HS-5 (cell line): ENCODE measurements at places on chromosomes 13 and 19.

- no peak for DNase-seq
Measured at GRCh38 chr19:46124638-46125115, at the start of gene IGFL3. Gene IGFL3, minus strand, starts transcription at chr19:46124688. Its CDS starts 39 bp downstream, at chr19:46124649.

- DNase-seq, result no peak
Measured at GRCh38 chr13:76692346-76692745, 193.9 kb downstream of the KCTD12 start.

DNA sequence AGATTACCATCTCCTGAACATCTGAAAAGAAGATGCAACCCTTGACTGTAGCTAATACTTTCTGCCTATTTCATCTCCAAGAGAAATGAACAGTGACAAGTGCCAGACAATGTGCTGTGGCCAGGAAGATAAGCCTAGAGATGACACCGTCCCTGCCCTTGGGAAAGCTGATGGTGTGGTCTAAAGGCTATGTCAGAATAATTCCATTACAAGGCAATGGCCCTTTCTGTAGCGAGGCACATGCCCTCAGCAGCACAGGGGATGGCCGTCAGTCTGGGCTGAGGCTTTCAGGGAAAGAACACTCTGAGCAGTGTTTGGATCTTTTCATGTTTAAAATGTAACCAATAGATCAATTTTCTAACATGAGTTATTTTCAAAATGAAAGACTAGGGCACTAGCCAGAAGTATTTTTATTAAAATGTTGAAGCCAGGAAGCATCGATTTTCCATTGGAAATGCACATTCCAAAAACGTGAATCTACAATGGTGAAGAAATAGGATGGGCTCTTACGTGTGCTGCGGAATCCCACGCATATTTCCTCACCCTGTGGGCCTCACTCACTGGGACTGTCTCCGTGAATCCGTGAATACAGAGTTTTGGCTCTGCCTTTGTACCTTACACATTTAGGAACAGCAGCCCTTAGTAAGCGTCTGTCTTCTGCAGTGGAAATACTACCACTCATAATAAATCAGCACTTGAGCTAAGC, 22.0 kb downstream of the COL4A1 start:
- peak; percentile 29 for DNase-seq

DNA sequence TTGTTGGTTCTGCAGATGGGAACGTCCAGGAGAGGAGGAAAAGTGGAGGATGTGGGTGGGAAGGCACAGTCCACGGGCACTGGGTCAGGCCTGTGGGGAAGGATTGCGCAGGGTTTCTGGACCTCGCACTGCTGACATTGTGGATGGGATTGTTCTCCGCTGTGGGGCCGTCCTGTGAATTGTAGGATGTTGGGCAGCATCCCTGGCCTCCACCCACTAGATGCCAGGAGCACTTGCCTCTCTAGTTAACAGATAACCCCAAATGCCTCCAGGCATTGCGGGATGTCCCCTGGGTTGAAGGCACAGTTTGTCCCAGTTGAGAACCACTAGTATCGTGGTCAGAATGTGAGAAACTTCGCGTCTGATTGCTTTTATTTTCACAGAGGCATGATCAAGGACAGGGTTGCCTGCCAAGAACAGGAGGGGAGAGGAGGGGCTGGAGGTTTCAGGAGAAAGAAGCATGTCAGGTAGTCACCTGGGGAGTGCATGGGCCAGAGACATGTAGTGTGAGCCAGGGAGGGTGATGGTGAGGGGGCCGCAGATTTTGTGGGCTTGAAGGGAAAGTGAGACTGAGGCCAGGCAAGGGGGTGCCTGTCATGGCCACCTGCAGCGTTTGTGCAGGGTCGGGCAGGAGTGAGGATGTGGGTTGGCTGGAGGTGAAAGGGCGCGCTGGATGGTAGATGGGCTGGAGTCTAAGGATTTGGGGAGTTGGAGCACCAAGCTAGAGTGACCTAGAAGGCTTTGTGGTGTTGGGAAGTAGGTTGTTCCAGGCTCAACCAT, 3.2 kb downstream of the ZNF628 start:
- no peak for DNase-seq

DNA sequence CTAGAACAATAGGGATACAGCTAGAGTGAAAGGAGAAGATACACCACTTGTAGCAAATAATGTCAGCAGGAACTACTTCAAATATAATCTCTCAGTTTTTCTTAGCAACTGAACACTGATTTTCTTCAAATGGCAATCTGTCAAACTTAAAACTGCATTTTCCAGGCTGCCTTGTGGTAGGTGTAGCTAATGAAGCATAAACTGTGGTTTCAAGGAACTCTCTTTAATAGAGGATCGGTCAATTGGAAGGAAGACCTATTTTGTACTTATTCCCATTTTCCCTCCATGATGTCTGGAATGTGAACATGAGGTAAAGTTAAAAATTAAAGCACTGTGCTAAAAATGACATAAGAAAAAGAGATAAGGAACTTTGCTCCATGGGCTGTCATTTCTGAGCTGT, 1261.9 kb downstream of the PCDH17 start:
- DNase-seq, result no peak

DNA sequence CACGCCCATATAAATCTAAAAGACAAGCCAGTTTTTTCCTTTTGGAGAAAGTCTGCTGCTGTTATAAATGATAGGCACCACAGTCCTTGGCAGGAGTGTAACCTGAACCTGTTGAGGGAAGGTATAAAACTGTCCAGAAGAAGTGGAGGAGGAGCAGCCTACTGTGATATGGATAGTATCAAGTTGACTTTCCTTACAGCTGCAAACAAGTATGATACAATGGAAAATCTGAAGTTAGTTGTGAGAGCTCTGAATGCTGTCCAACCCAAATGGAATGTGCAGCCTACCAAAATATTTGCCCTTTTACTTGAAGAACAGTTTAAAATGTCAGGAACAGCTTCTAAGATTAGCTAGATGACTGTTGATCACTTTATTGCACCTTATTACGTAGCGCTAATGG, 399.6 kb downstream of the FGF14 start:
- DNase-seq, result no peak

DNA sequence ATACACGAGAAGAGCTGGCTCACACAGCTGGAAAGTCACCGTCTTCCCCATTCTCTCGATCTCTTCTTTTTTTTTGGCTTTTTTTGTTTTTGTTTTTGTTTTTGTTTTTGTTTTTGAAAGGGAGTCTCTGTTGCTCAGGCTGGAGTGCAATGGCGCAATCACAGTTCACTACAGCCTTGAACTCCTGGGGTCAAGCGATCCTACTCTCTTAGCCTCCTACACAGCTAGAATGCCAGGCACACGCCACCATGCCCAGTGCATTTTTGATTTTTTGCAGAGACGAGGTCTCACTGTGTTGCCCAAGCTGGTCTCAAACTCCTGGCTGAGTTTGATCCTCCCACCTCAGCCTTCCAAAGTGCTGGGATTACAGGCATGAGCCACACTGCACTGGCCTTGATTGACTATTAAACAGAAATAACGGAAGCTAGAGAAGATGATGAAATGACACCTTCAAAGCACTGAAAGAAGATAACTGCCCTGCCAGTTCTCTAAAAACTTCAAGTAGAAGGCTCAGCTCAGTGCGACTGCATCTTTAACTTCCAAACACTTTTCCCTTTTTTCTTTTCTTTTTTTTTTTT, 4.0 kb downstream of the FXYD3 start:
- no peak for DNase-seq

GRCh38 chr13:23621316-23621645, 51.1 kb downstream of the TNFRSF19 start:
- peak; percentile 56 for DNase-seq

- DNase-seq, result no peak
Measured at GRCh38 chr13:104487006-104487405, 1420.8 kb upstream of the SLC10A2 start.

DNA sequence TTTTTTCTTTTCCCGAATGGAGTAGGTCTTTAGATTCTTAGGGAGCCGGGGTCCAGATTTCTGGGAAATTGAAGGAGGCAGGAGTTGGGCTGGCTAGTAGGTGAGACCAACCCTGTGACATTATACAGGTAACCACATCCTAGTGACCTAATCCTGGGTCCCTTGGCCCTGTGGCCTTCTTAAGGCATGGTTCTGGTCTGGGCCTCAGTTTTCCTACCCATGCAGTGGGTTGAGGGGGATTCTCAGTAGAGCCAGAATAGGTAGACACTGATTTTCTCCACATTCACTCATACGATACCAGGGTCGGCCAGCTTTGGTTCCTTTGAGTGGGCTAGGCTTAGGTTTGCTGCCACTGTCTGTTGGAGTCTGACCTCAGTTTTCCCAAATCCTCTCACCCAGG, 7.2 kb downstream of the PPFIA3 start:
- no peak for DNase-seq

DNA sequence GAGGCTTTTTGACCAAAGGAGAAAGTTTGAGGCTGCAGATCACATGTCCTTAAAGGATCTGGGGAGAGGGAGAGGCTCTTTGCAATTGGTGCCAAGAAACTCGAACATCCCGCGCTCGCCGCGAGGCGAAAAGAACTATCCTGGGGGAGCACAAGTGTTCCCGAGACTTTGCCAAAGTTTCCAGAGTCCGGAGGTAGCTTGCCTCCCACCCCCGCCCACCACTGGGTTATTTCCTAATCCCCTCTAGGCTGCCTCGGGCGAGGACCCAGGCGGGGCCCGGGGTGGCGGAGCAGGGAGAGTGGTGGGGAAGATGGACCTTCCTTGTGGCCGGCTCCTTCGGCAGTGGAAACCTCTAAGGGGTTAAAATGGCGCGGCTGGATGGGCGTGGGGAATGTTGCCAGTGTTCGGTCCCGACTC, 114.5 kb downstream of the KCNRG start:
- no peak for DNase-seq

GRCh38 chr13:100096526-100096925, 7.6 kb downstream of the PCCA start:
- DNase-seq, result no peak

DNA sequence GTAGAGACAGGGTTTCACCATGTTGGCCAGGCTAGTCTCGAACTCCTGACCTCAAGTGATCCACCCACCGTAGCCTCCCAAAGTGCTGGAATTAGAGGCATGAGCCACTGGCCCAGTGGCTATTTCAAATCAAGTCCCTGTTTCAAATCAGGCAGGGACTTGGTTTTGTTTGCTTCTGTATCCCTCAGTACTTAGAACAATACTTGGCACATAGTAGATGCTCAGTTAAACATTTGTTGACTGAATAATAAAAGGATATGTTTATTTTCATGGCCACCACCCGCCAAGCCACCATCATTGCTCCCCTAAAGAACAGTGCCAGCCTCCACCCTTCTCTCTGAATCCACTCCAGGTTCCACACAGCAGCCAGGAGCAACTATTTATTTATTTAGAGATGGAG, 4.2 kb downstream of the RPS28 start:
- DNase-seq, result no peak

- DNase-seq, result no peak
Measured at GRCh38 chr19:35206855-35207254, 21.7 kb downstream of the FAM187B start.

GRCh38 chr13:65725006-65725405, 1505.1 kb downstream of the PCDH9 start:
- DNase-seq, result no peak

GRCh38 chr19:1081301-1082164, 13.6 kb downstream of the POLR2E start:
- no peak for DNase-seq

GRCh38 chr13:81551036-81551435, 1210.1 kb upstream of the SPRY2 start:
- DNase-seq, result no peak

GRCh38 chr13:60326273-60326672, 70.7 kb upstream of the TDRD3 start:
- no peak for DNase-seq

GRCh38 chr19:29680447-29680846, 15.2 kb downstream of the PLEKHF1 start:
- no peak for DNase-seq

GRCh38 chr13:96243376-96243775, 153.5 kb downstream of the HS6ST3 start:
- no peak for DNase-seq

- DNase-seq, result peak; percentile 44
Measured at GRCh38 chr13:76723551-76724232, 162.5 kb downstream of the KCTD12 start.

- DNase-seq, result no peak
Measured at GRCh38 chr13:113225515-113225914, 16.1 kb downstream of the CUL4A start.

DNA sequence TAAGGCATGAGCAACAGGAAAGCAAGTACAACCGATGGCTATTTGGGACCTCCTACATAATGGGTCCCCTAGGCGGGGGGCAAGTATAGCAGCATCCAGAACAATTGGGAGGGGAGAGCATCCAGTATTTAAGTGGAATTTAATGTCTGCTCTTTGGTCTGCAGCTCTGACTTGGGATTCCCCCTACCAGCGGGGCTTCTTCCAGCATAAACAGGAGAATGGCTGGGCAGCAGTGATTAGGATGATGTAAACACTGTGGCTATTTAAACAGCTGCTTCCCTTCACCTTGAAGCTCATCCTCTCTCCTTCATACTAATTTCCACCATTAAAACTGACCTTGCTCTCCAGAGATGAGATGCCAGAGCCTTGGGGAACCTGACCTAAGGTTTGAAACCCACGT, 73.9 kb upstream of the OXGR1 start:
- DNase-seq, result no peak

DNA sequence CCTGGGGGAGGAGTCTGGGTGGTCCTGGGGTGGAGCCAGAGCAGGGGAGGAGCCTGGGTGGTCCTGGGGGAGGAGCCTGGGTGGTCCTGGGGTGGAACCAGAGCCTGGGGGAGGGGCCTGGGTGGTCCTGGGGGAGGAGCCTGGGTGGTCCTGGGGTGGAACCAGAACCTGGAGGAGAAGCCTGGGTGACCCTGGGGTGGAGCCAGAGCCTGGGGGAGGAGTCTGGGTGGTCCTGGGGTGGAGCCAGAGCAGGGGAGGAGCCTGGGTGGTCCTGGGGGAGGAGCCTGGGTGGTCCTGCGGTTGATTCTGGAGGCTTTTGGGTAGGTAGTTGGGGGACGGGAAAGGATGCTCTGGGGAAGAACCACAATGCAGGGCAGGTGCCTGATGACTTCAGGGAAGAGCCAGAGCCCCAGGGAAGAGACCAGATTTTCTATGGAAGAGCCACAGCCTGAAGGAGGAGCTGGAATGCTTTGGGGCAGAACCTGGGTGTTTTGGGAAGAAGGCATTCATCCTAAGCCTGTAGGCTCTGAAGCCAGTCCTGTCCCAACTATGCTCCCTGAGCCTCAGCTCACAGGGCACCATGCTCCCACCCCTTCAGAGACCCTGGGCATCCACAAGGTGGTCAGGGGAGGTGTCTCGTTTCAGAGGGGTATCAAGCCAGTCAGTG, 15.0 kb downstream of the MRPS12 start:
- no peak for DNase-seq

DNA sequence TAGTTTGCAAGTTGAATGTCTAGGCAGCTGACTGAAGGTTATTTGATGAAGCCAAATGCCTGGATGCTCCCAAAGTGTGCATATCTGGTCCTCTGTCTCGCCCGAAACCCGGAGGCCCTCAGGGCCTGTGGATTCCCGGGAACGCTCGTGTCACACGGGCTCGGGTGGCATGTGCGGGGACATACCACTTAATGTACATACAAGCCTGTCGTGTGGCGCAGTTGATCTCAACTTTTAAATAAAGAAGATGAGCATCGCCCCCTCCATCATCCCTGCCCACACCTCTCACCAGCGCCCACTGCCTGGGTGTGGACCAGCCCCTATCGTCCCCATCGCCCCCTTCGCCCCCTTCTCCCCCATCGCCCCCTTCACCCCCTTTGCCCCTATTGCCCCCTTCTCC, 33.9 kb downstream of the ATP11A start:
- no peak for DNase-seq
